ENCODE measurements at places on chromosomes 2 and 18. TPM values are rescaled to one million over a fixed set of nuclear protein-coding genes. Genes with fewer than 3 reads are reported as not detected.

Gene GPR55
- total RNA-seq, result 0.37 TPM

Gene CFAP221
- 5.4 TPM for total RNA-seq

Gene NYAP2
- total RNA-seq, result 0.06 TPM

Gene ARHGAP15
- 10.0 TPM for total RNA-seq

All from mucosa of gallbladder (tissue), 1 donor.